ENCODE measurements at places on chromosomes 16 and 17.

- DNase-seq, result no peak
Measured at GRCh38 chr17:5509482-5509881, 23.1 kb downstream of the MIS12 start.

GRCh38 chr16:2791174-2791573, 3.8 kb upstream of the PRSS33 start:
- no peak for DNase-seq

GRCh38 chr17:73610331-73610911, 33.8 kb downstream of the SDK2 start:
- no peak for DNase-seq

GRCh38 chr16:35398180-35398579, 1938.8 kb downstream of the TP53TG3F start:
- no peak for DNase-seq

DNA sequence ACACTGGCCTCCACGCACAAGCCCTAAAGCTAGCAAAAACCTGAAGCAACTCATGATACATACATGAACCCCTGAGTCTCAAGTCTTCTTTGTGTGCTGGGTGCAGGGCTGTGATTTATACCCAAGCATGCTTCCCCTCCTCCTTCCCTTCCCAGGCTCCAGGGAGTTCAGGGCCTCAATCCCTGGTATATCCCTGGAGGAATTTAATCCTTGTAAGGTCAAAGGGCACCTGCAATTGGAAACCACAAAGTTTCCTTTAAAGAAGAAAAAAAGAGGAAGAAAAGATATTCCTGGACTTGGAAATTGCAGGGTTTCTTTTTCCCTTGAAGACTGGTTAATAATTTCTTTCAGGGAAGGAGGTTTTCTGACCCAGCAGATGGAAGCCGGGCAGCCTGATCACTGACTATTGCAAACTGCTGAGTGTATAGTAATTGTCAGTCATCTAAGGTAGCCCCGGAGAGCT, 182.3 kb downstream of the AATF start:
- no peak for DNase-seq

DNA sequence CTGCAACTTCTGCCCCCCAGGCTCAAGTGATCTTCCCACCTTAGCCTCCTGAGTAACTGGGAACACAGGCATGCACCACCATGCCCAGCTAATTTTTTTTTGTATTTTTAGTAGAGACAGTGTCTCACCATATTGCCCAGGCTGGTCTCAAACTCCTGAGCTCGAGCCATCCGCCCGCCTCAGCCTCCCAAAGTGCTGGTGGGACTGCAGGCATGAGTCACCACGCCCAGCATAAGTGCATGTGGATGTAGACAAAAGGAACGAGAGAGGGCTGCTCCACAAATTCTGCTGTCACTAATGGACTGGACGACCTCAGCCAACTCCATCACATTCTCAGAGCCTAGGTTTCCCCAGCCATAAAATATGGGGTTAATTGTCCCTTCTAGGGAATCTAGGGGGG, 7.7 kb upstream of the SP2 start:
- DNase-seq, result no peak

DNA sequence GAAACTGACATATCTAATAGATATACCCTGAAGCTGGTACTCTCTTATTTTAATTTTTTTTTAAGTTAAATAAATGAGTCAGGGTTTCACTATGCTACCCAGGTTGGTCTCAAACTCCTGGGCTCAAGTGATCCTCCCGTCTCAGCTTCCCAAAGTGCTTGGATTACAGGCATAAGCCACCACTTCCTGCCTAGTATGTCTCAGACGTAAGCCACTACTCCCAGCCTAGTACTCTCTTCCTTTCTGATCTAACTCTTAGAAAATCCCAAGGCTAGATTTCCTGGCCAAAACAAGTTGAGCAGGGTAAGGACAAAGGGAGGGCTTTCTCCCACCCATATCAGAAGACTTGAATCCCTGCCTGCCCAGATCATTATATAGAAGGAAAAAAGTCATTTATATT, 33.7 kb downstream of the HOXB1 start:
- no peak for DNase-seq

DNA sequence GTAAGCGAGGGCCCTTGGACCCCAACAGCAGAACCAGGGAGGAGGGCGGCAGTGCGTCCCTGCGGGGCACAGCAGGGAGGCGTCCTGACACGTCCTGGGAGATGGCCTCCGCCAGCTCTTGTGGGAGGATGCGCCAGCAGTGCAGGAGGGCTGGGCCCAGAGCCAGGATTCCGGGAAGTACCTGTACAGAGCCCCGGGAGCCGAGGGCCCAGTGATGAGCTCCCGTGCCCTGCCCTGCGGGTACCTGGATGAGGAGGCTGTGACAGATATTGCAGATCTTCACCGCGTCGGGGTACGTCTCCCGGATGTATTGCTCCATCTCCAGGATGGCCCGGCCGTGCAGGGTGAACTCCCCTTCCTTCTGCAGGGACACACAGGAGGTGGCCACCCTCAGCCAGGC, 23.1 kb downstream of the KDM8 start:
- no peak for DNase-seq

- no peak for DNase-seq
Measured at GRCh38 chr17:7586673-7587419, 3.0 kb downstream of the SOX15 start.

DNA sequence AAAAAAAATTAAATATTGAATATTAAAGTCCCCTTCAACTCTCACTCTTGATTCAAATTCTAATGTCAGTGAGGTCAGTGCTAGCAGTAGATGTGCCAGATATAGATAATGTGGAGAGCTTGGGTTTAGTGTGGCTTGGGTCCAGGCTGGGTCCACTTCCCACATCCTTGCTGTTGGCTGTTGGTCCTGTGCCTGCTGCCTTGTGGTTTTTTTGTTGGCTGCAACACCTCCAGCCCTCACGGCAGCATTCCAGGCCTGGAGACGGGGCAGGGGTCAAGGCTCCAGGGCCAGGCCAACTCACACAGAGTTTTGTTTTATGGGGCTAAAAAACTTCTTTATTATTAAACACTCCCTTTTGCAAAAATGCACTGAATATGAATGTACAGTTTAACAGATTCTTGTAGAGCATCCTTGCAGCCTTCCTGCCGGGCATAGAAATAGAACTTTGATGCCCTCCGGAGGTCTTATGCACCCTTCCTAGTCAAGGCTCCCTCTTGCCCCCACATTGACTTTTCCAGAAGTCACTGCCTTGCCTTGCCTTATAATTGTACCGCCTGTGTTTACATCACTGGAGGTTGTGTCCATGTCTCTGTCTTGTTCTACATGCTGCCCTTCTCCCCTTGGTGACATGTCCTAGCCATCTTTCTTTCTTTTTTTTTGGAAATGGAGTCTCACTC, 25.5 kb upstream of the MYO15B start:
- no peak for DNase-seq

- no peak for DNase-seq
Measured at GRCh38 chr17:62727916-62728672, 80.0 kb downstream of the MARCHF10 start.

DNA sequence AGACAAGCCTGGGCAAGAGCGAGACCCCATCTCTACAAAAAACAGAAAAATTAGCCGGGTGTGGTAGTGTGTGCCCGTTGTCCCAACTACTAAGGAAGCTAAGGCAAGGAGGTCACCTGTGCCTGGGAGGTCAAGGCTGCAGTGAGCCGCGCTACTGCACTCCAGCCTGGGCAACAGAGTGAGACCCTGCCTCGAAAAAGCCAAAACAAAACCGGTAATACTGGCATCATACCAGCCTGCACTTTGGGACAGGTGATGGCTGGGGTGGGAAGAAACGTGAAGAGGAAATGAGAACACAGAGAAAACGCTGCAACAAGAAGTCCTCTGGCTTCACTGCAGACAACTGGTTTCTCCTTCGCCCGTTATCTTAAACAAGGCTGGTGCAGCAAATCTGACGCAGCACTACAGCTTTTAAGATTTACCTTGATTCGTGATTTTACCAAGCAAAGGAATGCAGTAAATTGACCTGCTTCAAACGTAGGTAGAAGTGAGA, 725 bp upstream of the CASC3 start:
- DNase-seq, result peak; percentile 3

DNA sequence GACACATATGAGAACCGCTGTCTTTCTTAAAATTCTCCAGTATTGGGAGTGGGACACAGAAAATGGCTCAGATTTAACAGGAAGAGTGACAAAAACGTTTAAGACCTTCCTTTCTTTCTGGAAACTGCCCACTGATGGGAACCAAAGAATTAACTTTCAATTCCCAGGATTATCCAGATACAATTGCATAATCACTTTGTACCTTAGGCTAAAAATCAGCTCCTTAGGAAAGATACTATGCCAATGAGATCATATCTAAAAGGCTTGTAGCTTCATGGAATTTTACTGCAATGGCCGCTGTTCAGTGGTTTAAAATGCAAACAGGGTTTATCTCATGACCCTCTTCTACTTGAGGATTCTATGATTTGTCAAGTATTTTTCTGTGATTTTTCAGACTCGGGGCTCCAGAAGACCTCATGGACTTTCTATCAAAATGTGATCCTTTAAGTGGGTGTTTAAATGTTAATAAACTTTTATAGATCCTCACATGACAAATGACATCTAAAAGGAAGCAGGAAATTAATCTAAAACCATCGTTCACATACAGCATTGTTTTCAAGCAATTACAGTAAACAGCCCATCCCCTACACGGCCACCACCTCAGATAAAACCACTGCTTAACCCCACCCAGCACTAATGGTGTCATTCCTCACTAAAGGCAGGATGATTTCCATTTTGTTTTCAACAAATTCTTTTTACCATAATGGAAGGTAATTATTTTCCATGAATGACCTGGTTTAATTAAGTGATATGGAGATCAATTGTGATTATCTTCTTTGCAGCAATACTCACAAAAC, 31.6 kb upstream of the ERN1 start:
- DNase-seq, result no peak

GRCh38 chr16:12095275-12096156, 119.0 kb downstream of the SNX29 start:
- DNase-seq, result peak; percentile 68

DNA sequence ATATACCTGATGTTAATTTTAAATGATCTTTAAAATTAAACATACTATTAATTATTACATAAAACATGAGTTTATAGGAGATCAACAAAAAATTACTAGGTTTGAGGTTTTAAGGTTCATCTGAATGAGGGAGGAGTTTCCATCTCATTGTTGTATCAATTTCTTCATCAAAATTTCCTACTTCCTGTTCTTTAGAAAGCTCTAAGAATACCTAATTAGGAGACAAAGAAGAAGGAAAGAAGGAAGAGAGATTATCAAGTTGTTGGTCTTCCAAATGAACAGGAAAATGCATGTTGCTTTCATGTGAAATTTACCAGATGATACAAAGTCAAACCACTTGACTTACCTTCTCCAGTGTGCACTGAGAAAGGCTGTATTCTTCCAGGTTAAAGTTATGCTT, 18.1 kb upstream of the ABCA9 start:
- DNase-seq, result no peak

GRCh38 chr17:33933576-33933975, 321.5 kb upstream of the CCL2 start:
- no peak for DNase-seq

GRCh38 chr16:6602405-6602804, 730.2 kb upstream of the RBFOX1 start:
- no peak for DNase-seq

GRCh38 chr16:57941016-57941664, 29.8 kb downstream of the CNGB1 start:
- no peak for DNase-seq

GRCh38 chr16:53502331-53503269, at the start of gene AKTIP:
Gene AKTIP (minus strand): TSS chr16:53503209. CDS start chr16:53500259, 2,950 bp downstream.
- DNase-seq, result peak; percentile 32

DNA sequence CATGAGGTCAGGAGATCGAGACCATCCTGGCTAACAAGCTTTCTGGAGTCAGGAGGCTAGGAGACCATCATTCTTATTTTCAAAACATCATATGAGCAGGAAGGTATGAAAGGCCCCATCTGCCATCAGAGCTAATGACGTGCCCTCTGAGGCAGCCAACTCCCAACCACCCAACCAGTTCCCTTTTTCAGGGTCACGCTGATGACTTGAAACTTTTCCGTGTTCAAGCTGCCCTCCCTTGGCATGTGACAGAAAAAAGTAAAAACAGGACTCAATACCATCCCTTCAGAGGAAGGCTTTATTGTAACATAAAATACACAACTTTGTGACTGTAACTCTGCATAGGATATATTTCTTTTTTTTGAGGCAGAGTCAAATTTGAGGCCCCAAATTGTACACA, 4.6 kb upstream of the GHDC start:
- DNase-seq, result no peak

DNA sequence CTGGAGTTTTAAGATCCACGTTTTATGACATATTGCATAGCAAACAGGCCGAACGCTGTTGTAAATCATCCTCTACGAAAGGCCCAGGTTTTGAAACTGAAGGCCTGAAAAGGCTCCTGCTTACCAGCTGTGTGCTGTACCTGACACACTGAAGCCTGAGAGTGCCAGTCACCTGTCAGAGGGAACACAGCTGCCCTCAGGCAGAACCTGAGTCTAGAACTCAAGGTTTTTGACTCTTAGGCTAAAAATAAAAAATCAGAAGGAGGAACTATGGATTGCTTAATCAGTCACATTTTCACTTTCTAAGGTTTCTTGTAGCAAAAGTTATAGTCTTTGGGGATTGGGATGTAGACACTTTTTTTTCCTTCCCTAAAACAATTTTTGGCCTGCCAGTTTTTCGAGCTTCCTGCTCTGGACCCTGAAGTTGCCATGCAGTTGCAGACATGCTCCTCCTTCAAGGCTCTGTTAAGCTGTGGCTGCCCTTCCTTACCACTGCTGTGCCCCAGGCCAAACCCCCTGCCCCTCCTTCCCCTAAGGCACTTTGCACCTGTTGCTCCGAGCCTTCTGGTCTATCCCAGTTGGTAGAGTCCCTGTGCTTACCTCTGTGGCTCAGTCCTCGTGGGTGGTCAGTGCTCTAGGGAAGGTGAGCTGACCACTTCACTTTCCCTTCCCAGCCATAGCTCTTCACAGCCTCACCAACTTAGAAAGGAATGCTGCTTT, 56.6 kb downstream of the TENT4B start:
- no peak for DNase-seq

- DNase-seq, result no peak
Measured at GRCh38 chr17:4893272-4893671, 6.1 kb upstream of the C17orf107 start.

GRCh38 chr17:65287040-65287439, 149.9 kb downstream of the RGS9 start:
- DNase-seq, result no peak

DNA sequence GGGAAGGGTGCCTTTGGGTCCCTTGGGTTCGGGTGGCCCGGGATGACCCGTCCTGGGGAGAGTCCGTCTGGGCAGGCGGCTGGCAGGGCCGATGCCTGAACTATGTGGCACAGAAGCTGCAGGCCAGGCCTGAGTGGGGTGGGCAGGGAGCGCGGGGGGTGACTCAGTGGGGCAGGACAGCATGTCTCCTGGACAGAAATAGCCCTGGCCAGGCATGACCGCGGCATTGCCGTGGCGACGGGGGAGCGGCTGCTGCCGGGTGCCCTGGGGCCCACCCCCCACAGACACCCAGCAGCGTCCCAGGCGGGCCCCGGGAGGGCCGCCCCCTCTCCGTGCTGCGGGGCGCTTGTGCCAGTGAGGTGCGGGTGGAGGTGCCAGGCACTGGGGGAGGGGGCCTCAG, 1.8 kb upstream of the C1QTNF8 start:
- DNase-seq, result no peak

- DNase-seq, result no peak
Measured at GRCh38 chr17:77830816-77831473, 127.6 kb upstream of the TNRC6C start.

Measured in stimulated activated CD4-positive, alpha-beta T cell treated with anti-CD3 and anti-CD28 coated beads, Interleukin-12 subunit alpha, Interleukin-12 subunit beta, amount 100 ng/mL, for 4 hours (primary cell).